NCI-H1694 (cell line): ENCODE measurements at places on chromosomes 2 and 18.

- no peak for DNase-seq
Observed at GRCh38 chr18:36974686-36975085, 145.8 kb downstream of the KIAA1328 start.

GRCh38 chr2:126715111-126715510, 59.2 kb downstream of the GYPC start:
- DNase-seq = no peak

DNA sequence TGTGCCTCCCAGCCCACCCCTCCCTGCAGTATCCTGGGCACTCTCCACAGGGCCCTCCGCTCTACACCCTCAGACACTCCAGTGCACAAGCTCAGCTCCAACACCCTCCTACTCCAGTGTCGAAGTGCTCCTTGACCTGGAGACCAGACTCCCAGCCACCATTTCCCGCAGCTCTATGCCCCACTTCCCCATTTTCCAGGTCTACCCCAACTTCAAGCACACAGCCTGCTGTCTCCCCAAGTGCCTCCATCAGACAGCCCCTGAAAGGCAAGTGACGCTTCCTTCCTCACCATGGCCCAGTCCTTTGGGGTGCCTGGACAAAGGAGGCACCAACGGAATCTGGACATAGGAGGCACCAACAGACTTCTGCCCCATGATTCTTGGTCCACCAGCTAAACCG, 7.2 kb downstream of the PASK start:
- no peak for DNase-seq

GRCh38 chr2:168793596-168793995, 8.8 kb upstream of the NOSTRIN start:
- DNase-seq = no peak

GRCh38 chr18:36323421-36323820, 25.9 kb downstream of the FHOD3 start:
- no peak for DNase-seq

DNA sequence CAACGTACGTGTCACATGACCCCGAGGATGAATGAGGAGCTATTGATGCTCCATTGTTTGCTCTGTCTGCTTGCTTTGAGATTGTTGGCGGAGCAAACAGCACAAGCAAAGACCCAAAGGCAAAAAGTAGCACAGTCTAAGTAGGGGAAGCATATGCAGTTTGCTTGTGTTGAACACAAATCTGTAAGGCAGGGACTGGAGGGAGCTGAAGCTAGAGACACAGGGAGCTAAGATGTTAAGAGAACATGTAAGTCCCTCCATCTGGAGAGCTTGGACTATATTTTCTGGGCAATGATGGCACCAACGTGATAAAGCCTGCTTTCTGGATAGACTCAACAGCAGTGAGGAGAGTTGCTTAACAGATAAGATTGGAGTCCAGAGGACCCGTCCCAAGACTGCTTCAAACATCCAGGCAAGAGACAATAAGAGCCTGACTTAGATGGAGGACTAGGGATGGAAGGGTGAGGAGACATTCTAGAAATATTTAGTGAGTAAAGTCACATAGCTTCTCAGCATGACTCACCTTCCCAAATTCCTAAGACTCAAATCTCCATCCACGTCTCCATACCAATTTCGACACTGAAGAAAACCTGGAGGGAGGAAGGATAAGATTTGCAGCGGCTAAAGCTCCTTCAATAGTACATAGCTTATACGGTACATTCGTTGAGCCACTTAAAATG, 88.1 kb upstream of the KLF7 start:
- DNase-seq = no peak

DNA sequence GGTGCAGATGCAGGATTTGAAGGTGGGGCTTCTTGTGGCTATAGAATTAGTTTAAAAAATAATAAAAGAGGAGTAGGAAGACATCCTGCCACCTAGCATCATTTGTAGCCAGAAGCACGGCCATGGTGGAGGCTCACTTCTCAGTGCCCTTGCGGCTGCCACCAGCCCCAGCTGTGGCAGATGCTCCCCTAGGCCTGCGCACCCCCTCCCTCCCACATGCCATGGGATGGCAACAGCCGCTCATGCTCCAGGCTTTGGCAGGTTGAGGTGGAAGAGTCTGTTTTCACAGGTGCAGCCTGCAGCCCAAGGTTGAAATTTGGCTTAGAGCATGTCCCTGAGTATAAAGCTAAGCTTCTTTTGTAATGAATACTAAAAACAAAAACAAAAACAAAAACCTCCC, 96.4 kb downstream of the GATA6 start:
- DNase-seq = no peak

DNA sequence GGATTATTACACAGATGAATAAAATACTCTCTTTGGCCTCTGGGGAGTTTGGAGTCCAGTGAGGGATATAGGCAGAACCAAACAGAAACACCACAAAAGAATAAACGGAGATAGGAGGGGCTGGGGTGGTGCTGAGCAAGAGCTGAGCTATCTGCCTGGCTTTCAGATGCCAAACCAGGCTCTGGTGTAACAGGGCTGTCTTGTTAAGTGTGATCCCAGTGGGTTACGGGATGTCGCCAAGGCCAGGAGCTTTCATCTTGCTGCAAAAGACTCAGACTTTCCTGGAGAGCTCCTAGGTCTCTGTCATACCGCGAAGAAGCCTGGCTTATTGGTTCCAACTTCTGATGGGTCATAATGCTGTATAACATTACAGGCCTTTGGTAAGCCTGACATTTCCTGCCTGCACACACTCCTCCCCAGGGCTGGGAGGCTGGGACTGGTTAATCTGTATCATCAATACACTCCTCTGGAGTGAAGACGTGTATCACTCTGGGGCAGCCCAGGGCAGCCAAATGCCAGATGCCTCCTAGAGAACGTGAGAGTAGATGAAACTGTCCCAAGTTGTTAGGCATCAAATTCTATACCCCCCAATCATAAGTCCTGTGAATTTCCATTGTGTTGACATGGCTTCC, 60.5 kb downstream of the STPG4 start:
- no peak for DNase-seq

DNA sequence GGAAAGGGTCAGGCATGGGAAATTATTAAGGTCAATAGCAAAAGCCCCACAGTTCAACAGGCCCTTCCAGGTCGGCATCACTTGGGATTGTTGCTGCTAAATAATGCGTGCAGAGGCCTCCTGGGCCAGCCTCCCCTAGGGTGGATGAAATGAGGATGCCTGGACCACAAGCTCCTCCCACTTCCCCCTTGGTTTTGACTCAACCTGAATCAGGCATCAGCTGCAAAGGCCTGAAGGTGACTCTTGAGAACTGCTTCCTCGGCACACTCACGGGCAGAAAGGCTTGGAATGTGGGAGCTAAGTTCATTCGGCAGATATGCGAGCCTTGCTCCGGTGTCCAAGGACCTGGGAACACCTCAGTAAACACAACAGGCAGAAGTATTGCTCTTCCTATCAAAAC, 69.3 kb downstream of the MBP start:
- no peak for DNase-seq

DNA sequence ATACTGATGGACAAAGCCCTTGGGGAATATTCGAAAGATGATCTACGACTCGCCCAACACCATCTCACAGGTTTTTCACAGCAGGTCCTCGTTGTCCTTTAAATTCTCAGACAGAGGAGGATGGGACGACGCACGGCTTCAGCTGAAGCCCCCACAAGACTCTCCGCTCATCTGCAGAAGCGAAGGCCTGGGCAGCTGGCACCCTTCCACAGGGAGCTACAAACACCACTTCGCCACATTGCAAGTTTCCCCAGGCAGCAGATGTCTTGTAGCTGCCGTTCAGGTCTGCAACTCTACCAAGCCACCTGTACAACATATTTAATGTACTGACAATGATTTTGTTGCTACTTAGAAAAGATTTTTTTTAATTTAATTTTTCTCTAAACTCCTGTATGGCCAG, 642.9 kb downstream of the ZEB2 start:
- peak; percentile 38 for DNase-seq

- DNase-seq = no peak
Observed at GRCh38 chr2:187500585-187501359, 52.7 kb upstream of the CALCRL start.

DNA sequence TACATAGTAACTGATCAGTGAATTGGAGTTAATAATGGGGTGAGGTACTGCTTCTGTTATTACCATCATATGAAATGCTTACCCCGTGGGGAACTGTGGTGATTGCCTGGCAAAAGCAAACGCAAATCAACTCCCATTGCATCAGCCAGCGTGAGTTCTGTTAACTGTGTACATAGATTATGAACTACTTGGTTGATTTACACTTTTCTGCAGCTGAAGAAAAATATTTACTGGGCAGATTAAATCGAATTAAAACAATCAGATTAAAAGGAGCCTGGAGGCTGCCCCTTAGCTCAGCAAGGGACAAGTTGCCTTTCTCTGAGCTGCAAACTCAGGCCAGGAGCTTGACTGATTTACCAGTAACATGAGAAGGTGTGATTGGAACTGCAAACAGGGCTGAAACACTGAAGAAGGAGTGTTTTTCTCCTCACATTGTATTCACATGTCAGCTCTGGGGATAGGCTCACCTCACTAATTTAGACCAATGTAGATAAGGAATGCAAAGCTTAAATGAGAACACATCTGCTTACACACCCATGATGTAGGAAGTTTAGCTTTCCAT, 220.1 kb downstream of the OSR1 start:
- no peak for DNase-seq

GRCh38 chr2:167925758-167926157, 321.6 kb downstream of the STK39 start:
- DNase-seq = no peak

DNA sequence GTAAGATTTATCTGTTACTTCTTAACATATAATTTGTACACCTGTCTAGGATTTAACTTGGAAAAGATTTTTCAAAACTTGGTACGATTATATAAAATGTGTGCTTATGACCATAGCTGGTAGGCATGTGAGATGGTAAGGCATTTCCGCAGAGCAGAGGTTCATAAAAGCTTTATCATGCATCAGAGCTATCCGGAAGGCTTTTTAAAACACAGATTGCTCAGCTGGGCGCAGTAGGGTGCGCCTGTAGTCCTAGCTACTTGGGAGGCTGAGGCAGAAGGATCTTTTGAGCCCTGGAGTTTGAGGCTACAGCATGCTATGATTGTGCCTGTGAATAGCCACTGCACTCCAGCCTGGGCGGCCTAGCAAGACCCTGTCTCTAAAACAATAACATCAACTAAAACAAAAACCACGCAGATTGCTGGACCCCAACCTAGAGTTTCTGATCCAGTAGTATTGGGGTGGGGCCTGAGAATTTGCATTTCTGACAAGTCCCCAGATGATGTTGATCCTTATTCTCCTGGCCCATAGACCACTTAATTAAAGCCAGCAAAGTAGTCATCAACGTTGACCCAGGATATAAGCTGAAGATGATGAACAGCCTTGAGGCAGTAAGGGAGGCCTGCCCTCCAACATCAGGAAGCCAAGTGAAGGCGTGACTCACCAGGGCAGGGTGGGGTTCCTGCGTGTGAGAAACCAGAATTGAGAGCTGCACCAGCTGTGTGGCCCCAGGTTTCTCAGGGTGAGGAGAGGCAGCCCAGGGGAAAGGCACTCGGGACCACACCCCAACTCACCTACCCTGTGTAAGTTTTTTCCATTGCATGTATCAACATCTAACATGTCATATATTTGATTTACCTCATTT, 21.6 kb upstream of the SLC20A1 start:
- DNase-seq = no peak

DNA sequence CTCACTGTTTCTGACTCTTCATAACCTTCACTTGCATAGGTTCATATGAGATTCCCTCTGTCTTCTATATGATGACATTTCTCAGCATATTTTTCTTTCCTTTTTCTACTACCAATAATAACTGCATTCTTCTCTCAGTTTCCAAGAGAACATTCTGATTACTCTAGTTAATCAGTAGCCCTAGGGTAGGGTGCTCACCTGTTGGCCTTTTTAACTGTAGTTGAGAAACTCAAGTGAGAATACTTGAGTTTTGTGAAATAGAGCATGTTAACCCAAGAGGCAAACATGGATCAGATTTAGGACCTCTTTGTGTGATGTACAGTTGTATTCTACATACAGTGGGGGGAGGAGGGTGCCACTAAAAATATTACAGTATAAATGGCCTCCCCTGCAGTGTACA, 308.0 kb downstream of the CMPK2 start:
- no peak for DNase-seq
